Activated naive CD4-positive, alpha-beta T cell treated with anti-CD3 and anti-CD28 coated beads, Interleukin-2, amount 50 U/mL, for 16 hours (primary cell): ENCODE measurements at places on chromosomes 1 and 21.

GRCh38 chr1:154406572-154406879 lies 1.4 kb downstream of the IL6R start:
- DNase-seq, result no peak

DNA sequence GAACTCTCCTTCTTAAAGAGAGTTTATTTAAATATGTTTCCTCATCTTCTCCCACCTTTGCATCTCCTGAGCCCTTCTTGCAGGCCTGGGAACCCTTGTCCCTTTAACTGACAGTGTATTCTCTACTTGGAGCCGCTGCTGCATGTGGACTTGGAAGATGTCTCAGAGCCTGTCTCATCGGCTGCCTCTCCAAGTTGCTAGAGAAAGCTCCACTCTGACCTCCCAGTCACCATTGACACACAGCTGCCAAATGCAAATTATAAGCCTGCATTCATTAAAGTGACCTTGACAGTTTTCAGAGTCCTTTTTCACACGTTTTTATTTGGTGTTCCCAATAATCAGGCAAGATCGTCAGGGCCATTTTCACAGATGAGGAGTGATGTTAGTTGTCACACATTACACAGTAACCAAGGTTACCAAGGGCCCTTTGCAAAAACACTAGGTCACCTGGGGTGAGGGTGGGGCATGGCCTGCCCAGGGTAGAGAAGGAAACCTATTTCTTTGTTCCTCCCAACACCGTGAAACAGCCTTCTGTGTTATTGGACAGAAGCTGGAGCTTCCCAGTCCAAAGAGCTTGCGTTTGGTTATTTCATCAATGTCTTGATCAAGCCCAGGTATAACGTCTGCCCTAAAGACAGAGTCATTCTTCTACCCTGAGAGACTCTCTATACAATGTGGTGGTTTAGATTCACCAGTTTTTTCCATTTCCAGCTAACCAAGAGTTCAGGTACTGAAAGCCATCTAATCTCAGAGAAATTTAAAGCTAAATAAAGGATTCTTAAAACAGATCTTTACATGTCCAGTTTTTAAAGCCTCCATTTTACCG lies 164.1 kb downstream of the GALNT2 start:
- DNase-seq, result no peak

- no peak for DNase-seq
Measured at GRCh38 chr1:188462837-188463236, 1634.1 kb downstream of the PLA2G4A start.

DNA sequence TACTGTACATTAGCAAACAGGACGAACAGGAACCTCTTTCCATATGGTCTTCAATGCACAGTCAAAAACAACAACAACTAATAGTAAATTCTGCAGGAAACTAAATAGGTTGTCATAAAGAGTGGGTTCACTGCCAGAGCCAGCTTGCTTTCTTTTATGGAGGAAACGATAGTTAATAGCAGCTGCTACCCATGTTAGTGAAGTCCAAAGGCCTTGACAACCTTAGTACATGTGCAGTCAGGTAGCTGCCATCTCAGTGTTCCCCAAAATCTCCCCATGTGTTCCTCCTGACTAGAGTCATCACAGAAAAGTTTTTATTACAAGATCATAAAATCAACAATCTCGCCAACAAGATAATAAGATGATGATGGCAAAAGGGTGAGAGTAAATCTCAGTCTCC lies 16.6 kb upstream of the ADORA3 start:
- DNase-seq, result no peak

GRCh38 chr1:41673806-41674205 lies 189.3 kb upstream of the EDN2 start:
- DNase-seq, result peak; percentile 42

GRCh38 chr21:28393279-28393678 lies 599.4 kb downstream of the LTN1 start:
- DNase-seq, result no peak

DNA sequence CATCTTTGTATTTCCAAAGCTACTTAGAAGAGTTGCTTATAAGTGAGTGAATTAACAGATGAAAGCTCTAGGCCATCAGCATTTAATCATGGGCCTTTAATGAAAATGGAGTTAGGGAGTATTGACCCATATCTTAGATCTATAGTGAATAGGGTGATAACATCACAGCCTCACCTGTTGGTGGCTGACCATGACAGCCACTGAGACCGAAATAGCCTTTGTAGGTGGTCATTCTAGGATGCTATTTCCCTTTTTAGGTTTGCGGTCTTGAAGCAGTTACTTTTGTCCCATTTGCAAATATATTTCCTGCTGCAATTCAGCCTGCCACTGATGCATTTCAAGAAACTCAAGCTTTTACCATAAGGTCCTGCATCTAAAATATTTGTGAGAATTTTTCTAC lies 410.1 kb upstream of the LYPLAL1 start:
- no peak for DNase-seq

GRCh38 chr1:234997201-234997895 lies 131.3 kb downstream of the TOMM20 start:
- DNase-seq, result no peak

- no peak for DNase-seq
Measured at GRCh38 chr1:27349784-27350662, 8.2 kb downstream of the SYTL1 start.

- no peak for DNase-seq
Measured at GRCh38 chr1:57550092-57550491, 126.2 kb upstream of the DAB1 start.

DNA sequence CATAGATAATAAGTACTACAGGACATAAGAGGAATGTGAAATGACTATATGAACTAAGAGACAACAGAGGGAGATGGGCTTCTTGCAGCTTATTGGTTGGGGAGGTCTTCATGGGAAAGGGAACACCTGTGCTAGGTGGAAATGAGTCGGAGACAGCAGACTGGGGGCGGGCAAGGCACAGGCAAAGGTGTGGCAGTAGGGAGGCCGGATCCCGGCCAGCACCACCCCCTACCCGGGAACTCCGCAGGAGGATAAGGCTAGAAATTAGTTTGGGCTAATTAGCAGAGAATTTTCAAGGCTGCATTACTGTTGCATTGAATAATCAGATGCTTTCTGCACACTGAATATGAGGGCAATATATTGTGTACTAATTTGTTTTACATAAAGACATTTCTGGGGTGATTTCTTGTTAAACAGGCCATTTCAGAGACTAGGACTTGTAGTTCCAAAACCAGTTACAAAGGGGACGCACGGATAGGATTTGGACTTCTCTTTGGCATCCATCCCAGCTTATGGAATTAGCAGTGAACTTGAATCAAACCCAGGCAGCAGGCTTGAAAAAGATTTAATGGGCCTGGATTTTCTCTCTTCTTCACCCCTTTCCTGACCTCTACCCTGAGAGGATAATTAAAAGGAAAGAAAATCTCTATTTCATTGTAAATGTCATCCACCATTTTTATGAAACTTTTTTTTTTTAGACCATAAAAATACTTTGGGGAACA lies 2.2 kb upstream of the HUNK start:
- DNase-seq, result no peak

GRCh38 chr1:226659641-226660040 lies 79.4 kb downstream of the ITPKB start:
- no peak for DNase-seq

DNA sequence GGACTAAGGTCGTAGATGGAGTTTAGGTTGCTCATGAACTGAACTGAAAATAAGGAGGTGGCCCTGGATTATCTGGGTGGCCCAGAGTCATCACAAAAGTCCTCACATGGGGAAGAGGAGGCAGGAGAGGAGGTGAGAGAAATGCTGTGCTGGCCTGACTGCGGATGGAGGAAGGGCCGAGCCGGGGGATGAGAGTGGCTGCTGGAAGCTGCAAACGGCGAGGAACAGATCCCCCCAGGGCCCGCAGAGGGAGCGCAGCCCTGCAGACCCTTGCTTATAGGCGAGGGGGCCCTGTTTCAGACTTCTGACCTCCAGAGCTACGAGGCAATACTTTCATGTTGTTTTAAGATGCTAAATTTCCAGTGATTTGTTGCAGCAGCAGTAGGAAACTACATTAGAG lies 102.7 kb upstream of the C1orf174 start:
- no peak for DNase-seq

GRCh38 chr1:227729881-227730629 lies 5.0 kb downstream of the JMJD4 start:
- DNase-seq, result peak; percentile 52

GRCh38 chr21:39150877-39151276 lies 32.4 kb downstream of the PSMG1 start:
- DNase-seq, result no peak

DNA sequence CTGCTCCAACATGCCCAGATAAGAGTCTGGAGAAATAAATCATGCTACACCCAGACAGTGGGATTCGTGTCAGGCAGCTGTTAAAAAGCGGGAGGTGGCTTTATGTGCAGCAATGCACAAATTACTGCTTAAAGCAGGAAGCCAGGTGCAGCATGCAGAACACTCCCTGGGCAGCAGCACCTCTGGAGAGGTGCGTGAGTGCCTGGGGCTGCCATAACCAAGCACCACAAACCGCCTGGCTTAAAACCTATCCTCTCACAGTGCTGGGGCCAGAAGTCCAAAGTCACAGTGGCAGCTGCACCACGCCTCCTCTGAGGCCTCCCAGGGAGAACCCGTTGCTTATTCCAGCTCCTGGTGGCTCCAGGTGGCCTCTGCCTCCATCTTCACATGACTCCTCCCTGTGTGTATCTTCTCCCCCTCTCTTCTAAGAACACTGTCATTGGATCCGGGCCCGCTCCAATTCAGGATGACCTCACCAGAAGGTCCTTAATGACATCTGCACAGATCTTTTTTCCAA lies 115.6 kb downstream of the SIK1 start:
- no peak for DNase-seq

DNA sequence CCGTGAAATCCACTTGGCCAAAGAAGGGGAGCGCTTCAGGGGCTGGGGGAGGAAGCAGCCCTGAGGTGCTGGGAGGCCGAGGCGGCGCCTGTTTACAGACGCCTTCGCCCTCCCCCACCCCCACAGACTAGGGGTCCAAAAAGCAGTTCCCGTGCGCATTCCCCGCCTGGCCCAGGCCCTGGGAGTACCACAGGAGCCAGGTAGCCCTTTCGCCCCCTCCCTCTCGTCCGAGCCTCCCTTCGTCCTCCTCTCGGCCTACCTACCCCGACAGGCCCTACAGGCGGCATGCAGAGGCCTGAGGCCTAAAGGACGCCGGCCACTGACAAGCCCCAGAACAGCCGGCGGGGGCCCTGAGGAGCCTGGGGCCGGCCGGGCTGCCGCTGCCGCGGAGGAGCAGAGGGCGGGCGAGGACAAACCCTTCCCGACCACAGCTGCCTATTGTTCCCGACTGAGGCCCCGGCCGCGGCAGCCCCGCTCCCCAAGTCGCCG lies 522 bp downstream of the RC3H1 start:
- peak; percentile 41 for DNase-seq

- DNase-seq, result no peak
Measured at GRCh38 chr1:187415065-187415464, 586.3 kb downstream of the PLA2G4A start.

GRCh38 chr1:212587888-212588510 lies 20.6 kb upstream of the ATF3 start:
- DNase-seq, result no peak

DNA sequence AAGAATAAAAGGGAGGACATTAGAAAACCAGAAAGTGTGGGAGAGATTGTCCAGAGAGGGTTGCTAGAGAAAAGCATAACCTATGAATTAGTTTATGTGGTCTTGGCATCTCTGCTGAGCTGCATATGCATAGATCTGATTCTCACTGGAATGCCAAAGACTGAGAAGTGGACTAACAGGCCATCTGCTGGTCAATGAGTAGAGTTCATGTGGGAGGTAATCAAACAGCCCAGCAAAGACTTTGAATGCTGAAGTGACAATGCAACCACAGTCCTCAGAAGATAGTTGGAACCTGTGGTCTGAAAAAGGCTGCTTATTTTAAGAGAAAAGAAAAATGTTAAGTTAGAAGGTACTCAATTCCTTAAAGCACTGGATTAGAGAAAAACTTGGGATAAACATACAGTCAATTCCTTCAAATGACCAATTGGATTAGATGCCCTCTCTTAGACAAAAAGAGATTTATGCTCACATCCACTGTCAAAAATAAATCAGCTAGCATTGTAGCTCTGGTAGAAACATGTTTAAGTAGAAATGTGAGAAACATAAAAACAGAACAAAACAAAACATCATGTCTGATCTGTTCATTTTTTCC lies 382.8 kb downstream of the AMY1C start:
- no peak for DNase-seq

DNA sequence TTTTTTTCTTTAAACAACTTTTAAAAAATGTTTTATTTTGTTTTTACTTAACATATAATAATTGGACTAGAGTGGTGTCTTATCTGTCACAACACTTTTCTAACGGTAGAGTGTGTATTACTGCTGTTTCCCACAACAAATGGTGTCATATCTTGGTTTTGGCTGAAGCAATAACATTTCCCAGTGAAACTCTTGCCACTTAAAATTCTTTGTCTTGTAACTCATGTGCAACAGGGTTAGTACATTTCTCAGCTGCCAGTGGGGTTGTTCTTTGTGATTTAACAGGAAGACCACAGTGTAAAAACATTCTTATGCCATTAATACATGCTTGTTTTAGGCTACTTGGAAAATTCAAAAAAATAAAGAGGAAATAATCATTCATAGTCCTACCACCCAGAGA lies 43.5 kb downstream of the ALPL start:
- no peak for DNase-seq

GRCh38 chr1:202585590-202585933 lies 124.7 kb downstream of the SYT2 start:
- no peak for DNase-seq

- no peak for DNase-seq
Measured at GRCh38 chr1:205842229-205842628, 7.7 kb downstream of the PM20D1 start.

- no peak for DNase-seq
Measured at GRCh38 chr1:217895841-217896240, 264.7 kb downstream of the SPATA17 start.

- no peak for DNase-seq
Measured at GRCh38 chr1:28811766-28812668, at the start of gene OPRD1. OPRD1 (plus strand) TSS chr1:28812170; CDS start chr1:28812384, 214 bp downstream.

- no peak for DNase-seq
Measured at GRCh38 chr1:54709547-54710292, 5.9 kb upstream of the TTC4 start.

- no peak for DNase-seq
Measured at GRCh38 chr1:33599516-33600115, 127.2 kb downstream of the ZSCAN20 start.

DNA sequence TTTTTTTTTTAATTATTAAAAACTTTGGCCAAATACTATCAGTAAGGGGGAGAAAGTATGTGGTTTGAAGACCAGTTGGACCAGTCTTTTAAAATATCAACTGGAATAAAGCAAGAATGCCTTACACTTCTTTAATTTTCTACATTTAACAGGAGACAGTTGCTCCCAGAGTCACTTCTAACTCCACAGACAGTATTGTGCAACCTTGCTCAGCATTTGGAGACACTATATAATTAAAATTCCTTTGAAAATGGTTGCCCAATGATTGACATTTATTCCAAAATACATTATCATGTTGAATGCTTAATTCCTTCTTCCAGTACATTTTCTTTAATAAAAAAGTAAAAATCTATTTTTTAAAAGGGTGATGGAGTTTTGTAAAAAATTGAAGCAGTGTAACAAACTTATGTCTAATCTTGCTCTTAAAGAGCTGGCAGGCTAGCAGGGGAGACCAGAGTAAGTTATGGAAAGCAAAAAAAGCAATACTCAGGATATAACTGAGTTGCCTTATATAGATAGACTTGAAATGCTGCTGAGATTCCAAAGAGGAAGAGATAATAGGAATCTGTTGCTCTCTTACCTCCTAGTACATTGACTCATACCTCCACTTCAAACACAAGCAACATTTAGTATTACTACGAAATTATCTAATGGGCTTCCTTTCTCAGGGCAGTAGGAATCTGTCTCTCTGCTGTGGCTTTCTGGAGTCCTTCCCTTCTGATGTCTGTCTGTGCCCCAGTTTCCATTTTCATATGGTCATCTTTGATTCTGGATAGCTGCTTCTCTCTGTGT lies 69.7 kb upstream of the RGL1 start:
- no peak for DNase-seq

GRCh38 chr1:54105080-54105479 lies 47.7 kb downstream of the CDCP2 start:
- DNase-seq, result no peak
